Fibroblast of upper back skin (primary cell): ENCODE measurements at places on chromosomes 3 and 15.

DNA sequence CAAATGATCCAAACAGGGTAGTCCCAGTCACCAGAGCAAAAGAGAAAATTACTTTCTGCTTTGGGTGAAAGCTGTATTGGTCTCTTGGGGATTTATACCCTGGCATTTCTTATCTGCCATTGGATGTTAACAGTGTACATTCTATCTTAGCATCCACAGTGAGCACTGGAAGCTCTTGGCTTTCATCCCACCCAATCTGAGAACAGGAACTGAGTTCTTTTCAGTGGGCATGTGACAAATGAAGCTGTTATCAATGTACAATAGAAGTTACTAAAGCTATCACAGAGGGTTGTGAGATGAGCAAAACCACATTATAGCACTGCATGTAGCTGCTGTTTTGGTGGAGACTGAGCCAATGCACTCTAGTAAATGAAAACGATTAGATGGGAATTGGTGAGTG, 300.7 kb downstream of the TUSC7 start:
- DNase-seq, result no peak

GRCh38 chr3:185332026-185332735, 30.8 kb upstream of the MAP3K13 start:
- DNase-seq, result peak; percentile 43

GRCh38 chr15:89828281-89829145, 13.9 kb upstream of the ANPEP start:
- DNase-seq, result peak; percentile 61

DNA sequence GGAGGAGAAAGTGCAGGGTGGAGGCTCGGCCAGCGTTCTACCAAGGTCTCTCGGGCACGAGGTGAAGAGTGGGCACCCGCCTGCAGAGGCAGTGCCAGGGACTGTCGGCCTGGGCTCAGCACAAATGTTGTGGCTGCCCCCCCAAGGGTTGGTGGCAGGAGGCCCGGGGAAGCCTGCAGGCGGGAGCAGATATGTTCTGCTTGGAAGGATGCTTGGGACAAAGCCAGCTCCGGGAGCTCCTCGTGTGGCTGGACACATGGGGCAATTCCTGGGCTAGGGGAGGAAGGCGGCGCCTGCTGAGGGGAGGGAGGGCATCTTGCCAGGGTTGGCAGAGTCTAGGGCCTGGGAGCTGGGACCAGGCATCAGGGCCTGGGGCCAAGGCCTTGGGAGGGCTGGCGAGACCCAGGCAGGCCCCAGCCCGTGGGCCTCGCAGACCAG, 30.4 kb upstream of the FBLN2 start:
- no peak for DNase-seq

GRCh38 chr15:59221511-59222505, 15.2 kb downstream of the LDHAL6B start:
- peak; percentile 88 for DNase-seq

GRCh38 chr3:43948013-43948412, 257.3 kb downstream of the ABHD5 start:
- no peak for DNase-seq

- no peak for DNase-seq
Observed at GRCh38 chr15:28106294-28107110, 7.4 kb upstream of the OCA2 start.

GRCh38 chr3:57683286-57683685, 9.6 kb downstream of the DENND6A start:
- no peak for DNase-seq

DNA sequence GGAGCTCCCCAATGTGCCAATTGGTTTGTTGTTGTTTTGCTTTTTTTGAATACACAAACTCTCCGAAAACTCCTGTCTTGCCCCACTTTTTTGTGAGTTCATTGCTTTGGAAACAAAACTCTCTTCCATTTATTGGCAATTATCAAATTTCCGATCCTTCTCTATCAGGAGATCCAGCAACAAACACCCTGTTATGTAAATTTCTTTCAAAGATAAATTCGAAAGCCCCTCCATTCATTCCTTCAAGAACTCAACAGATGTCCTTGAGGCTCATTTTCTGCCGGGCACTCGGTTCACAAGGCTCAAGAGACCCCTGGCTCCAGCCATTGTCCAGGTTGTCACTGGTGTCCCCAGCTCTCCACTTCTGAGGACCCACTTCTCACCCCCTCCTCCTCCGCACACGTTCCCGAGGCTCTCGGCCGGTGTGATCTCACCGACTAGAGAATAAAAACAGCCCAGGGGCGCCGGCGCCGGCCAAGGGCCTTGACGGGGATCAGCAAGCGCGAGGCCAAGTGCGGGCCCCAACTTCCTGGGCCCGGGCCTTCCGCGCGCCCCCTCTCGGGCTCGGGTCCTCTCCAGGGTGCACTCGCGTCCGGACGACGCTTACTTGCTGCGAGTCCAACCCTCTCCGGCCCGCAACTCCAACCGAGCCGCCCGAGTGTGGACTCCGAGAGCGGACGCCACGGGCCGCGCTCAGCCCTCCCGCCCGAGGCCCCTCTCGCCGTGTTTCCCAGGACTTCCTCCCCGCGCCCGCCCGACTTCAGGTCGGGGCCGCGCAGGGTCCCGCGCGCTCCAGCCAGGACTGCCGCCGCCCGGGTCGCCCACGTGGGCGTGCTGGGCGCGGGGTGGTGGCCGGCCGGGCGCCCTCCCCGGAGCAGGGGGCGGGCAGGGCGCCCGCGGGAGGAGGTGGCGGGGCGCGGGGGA, 533 bp upstream of the SMAD3 start:
- no peak for DNase-seq

GRCh38 chr3:149377408-149378364, at the start of gene TM4SF1:
Gene TM4SF1 (minus strand): TSS chr3:149377649. CDS start chr3:149377547, 102 bp downstream.
- DNase-seq, result peak; percentile 77

- peak; percentile 56 for DNase-seq
Observed at GRCh38 chr3:172836390-172836997, 86.0 kb downstream of the ECT2 start.

- no peak for DNase-seq
Observed at GRCh38 chr3:153848702-153849101, 272.5 kb upstream of the ARHGEF26 start.

DNA sequence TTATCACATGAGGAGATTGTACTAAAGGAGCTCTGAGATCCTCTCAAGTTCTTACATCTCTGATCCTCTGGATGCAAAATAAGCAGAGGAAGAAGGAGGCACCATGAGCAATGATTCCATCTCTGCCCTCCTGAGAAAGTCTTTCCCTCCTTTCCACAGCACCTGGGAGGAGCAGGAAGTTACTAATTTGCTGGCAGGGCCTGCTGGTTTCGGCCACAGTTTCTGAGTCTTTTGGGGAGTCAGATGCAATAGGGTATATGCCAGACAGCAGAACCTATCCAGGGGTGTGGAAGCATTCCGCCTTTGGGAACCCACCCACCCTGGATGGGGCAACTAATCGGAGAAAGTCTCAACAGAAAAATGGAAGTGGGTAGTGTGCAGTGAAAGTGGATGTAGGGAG, 38.5 kb upstream of the SPTSSB start:
- DNase-seq, result no peak

- DNase-seq, result peak; percentile 22
Observed at GRCh38 chr15:61227950-61228936, 859 bp downstream of the RORA start.

DNA sequence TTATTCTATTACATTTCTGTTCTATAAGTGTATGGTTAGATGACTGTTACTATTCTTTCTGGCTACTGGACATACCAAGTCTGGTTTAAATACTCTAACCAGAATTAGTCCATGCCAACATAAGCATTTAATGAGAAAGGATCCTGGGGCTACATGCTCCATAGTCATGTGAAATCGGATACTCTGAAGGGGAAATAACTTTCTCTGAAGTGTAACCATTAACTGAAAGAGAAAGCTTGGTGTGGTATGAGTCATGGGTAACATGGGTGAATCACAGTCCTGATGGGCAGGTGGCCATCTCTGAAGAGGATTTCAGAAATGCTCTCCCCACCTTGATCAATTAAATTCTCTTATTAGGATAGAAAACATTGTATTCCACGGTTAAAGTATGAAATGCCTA, 69.4 kb downstream of the FHIT start:
- peak; percentile 76 for DNase-seq

GRCh38 chr3:43144761-43145490, 39.0 kb upstream of the POMGNT2 start:
- DNase-seq, result peak; percentile 49

- DNase-seq, result no peak
Observed at GRCh38 chr3:142724682-142725356, 985 bp downstream of the TRPC1 start.

DNA sequence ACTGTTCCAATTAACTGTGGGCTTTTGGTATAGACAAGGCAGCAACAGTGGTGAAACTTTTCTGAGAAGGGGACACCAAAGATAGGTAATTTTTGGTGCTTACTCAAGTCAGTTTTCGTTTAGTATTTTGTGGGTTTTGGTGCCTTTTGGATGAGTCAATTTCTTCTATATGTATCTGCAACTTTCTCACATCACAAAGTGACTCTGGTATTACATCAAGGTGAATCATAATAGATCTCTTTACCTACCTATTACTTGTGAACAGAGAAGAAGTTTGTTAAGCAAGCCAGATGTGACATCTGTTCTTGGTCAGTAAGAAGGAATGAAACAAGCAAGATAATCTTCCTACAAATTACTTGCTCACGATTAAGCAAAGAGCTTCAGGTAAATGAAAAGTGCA, 732.4 kb upstream of the DPPA4 start:
- DNase-seq, result no peak

DNA sequence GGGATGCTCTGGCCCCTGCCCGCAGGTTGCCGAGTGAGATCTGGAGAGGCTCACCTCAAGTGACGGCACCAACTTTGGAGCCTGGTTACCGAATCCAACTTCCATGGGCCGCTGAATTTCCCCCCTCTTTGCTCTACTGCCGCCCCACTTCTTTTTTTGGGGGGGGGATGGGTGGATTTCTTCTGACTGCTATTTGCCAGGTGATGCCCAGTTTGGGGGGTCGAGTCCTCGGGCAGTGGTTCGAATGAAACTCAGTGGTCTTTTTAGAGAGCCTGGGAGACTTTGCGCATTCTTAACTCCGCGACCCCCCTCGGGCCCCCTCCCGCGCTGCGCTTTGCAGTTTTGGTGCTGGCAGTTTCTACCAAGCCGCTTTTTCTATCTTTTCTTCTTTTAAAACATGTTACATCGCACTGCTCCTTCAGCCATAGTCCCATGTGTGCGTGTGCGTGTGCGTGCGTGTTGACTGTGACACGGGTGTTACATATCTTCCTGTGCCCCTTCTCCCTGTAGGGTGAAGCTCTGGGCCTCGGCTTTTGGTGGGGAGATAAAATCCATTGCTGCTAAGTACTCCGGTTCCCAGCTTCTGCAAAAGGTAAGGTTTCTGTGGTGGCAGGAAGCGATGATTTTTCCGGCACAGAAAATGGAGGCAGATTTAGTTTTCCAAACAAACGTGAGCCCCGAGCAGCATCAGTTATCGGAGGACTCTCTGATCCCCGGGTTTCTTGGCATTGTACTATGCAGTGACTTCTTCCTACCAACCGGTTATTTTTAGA, 837 bp downstream of the CACNA2D3 start:
- DNase-seq, result no peak

DNA sequence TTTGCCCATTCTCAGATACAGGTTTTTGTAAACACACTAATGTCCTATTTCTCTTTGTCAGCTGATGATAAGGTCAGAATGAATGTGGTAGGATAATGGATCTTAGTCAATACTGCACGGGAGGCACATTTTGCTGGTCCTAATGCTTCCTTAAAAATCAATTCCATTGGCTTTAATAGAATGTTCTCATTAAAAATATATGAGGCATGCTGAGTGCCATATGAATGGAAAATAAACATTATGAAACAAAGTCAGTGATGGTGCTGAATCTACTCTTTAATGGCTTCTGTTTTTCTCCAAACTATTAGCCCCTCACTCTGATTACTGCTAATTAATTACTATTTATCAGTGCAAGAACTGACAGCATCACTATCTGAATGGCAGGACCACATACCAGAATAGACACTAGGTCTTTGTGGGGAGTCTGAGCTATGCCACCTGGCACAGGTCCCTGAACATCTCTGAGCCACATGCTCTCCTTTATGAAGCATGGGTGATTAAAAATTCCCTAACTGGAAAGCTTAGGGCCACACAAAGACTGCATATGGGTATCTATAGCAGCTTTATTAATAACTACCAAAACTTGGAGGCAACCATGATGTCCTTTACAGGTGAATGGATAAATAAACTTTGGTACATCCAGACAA, 278.9 kb downstream of the MEX3B start:
- no peak for DNase-seq

- DNase-seq, result no peak
Observed at GRCh38 chr15:69914960-69915359, 182.8 kb downstream of the TLE3 start.

- no peak for DNase-seq
Observed at GRCh38 chr3:38311941-38312340, 29.8 kb downstream of the SLC22A14 start.

DNA sequence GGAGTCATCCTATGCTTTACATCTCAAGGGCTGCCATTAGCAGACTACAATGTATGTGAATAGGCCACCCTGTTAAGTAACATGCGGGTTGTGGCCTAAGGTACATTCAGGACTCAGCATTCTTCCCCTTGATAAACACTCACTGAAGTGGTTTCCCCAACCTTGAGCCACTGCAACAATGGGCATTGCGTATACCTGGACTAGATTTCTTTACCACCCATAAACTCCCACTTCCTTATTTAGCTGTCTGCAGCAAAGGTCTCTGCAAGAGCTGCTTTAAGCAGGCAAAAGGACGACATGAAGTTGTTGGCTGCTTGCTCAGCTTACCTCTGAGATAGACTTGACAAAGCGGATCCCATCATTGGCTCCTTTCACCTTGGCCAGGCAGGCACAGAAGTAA, 16.2 kb downstream of the FYCO1 start:
- no peak for DNase-seq
